ENCODE measurements at places on chromosomes 1 and 21.

GRCh38 chr1:221687836-221688487 is 53.9 kb downstream of the DUSP10 start:
- DNase-seq = peak; percentile 8

GRCh38 chr1:114458237-114458777 is 52.7 kb downstream of the TRIM33 start:
- DNase-seq = peak; percentile 84

- DNase-seq = no peak
Measured at GRCh38 chr21:34923202-34923601, 125.9 kb downstream of the RUNX1 start.

- DNase-seq = no peak
Measured at GRCh38 chr1:229624521-229625070, 1.3 kb downstream of the TAF5L start.

GRCh38 chr21:43913928-43914327 is 48.9 kb downstream of the AGPAT3 start:
- peak; percentile 33 for DNase-seq

GRCh38 chr1:50531601-50532000 is 108.4 kb upstream of the DMRTA2 start:
- DNase-seq = no peak

DNA sequence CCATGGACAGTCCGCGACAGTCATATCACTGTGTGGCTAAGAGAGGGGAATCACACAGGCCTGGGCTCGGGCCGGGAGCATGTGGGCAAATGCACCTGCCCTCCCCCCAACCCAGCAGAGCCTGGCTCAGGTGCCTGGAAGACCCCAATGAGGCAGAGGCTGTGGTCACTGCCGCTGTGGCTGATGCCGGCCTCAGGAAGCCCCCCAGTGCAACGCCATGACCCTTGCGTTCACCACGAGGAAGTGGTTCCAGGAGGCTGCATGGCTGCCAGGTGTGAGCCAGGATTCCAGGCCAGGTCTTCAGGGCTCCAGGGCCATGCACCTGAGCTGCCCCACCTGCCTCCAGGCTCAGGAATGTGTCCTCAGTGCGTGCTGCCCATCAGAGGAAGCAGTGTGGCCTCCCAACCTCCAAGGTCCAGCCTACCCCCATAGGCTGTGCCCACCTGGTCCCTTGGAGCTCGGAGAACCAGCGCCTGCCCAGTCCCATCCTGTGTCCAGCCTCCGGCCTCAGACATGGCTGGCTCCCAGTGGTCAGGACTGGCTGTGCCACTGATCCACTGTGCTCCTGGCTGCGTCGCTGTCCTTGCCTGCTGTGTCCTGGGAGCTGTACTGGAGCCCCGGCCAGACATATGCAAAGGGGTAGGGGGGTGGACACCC is 8.0 kb downstream of the ARHGEF16 start:
- no peak for DNase-seq

GRCh38 chr1:155184835-155185782 is 11.5 kb downstream of the TRIM46 start:
- DNase-seq = no peak

GRCh38 chr1:24411963-24412362 is 1.6 kb downstream of the STPG1 start:
- DNase-seq = peak; percentile 23

- DNase-seq = no peak
Measured at GRCh38 chr1:5611851-5612250, 380.4 kb downstream of the NPHP4 start.

GRCh38 chr1:168170564-168171508 is 7.9 kb upstream of the TIPRL start:
- DNase-seq = no peak

DNA sequence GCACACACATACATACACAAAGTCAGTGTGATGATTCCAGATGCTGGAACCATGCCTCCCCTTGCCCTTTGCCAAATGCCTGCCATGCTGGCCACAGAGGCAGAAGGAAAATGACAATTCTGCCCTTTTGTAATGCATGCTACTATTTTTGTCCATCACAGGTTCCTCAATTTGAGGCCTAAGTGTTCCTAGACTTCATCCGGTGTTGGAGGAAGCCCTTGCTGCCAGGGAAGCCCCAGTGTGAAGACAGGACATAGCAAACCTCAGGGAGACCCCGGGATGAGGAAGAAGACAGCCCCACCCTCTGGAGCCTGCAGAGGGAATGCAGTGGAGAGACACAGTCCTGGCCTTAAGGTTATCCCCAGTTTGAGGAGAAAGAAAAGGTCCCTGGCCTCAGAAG is 14.4 kb downstream of the PRR9 start:
- DNase-seq = no peak

GRCh38 chr1:78055565-78056132 is 9.9 kb downstream of the GIPC2 start:
- no peak for DNase-seq

- DNase-seq = no peak
Measured at GRCh38 chr1:83012950-83013349, 986.0 kb downstream of the TTLL7 start.

GRCh38 chr1:38817267-38818174 is 42.1 kb downstream of the RRAGC start:
- DNase-seq = no peak

GRCh38 chr1:71687376-71687775 is 595.0 kb downstream of the NEGR1 start:
- no peak for DNase-seq

DNA sequence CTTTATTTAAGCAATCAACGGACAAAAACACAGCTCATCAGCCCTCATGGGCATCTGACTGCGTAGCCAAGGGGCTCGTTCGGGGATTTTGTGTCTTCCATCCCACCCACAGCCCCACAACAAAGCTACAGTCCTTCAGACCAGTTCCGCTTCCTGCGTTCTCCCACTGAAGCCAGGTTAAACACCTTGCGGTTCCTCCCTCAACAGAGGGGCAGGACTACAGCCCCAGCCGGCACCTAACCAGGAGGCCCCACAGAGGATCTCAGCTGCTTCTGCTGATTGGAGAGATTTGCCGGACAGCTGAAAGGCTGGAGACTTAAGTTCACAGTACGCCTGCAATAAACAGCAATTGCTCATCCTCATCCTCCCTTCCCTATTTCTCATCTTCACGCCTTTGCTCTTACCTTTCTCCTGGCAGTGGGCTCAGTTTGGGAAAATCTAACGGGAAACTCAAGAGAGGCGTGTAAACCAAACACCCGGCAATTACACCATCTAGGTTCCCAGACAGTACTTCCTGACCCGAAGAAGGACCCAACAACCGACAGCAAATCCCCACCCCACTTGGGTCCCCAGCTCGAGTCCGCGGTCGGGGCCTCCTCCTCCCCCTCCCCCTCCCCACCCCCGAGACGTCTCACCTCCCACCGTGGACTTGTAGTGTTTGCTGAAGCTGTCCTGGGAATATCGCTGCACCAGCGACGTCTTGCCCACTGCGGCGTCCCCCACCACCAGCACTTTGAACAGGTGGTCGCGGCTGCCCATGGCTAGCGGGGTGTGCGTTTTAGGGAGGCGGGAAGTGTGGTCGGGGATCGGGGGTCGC is 876 bp downstream of the RAB29 start:
- DNase-seq = no peak

DNA sequence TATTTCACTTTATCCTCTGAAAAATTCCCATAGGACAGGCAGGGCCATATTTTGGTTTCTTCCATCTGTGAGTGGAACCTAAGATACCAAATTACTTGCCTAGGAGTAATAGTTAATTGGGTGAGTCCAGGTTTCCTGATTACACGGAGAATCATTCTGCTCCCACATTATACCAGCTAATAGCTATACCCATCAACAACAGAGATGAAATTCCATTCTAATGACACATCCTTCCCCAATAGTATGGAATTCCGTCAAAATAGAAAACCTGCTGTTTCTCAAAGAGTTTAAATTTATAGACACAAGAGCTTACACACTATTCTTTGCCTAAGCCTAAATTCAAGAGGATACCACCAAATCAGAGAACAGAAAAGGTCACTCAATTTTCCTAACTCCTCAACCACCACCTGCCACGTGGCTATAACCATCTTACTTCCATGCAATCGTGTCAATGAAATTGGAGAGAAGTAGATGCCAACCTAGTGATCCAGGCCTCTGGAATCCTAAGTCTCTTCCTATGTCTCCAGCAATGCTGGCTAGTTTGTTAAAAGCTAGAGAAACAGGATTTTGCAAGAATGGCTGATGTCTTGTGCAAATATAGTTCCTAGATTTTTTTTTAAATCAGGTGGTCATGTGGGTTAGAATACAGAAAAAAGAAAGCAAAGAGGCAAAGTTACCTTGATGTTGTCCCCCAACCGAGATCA is 6.2 kb downstream of the PPT1 start:
- DNase-seq = no peak

GRCh38 chr1:85570446-85571180 is 9.9 kb upstream of the CCN1 start:
- no peak for DNase-seq

GRCh38 chr1:7069931-7070330 is 284.7 kb downstream of the CAMTA1 start:
- peak; percentile 5 for DNase-seq

- DNase-seq = no peak
Measured at GRCh38 chr1:78678324-78678723, 28.7 kb downstream of the IFI44 start.

- DNase-seq = no peak
Measured at GRCh38 chr1:203612932-203613682, 13.5 kb upstream of the ATP2B4 start.

DNA sequence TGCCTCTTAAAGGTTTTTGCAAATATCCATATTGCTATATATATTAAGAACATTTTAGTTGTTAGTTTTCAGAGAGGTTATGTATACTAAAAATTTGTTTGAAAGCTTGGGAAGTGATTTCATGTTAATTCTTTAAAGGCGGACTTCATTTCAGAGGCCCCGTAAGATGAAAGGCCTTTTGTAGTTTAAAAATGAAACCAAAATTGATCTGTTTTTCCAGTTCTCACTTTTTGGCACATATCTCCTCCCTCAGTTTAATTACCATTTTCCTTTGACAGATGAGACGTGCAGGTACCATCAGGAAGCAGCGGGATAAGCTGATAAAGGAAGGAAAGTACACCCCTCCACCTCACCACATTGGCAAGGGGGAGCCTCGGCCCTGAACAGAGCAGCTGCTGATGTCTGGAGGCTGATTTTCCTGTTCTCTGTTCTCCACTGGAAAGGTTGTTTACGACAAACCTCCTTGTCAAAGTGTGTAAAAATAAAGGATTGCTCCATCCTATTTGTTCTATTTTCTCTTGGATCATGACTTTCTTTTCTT is 8.0 kb downstream of the NDUFS5 start:
- no peak for DNase-seq

DNA sequence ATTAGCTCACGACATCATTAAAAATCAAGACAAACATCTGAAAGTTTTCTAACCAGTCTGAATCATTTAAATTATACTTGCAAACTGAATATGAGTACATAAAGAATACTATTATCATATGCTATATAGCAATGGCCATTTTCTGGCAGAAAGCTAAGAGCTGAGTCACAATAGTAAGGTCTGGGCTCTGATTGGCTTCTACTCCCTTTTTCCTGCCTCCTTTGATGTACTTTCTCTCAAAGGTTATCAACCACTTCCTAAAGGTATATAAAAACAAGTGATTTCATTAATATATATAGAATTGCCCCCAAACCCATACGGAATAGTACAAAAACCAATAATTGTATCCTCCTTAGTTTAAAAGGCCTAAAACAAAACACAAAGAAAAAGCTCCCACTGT is 7.0 kb downstream of the KCNA3 start:
- no peak for DNase-seq

DNA sequence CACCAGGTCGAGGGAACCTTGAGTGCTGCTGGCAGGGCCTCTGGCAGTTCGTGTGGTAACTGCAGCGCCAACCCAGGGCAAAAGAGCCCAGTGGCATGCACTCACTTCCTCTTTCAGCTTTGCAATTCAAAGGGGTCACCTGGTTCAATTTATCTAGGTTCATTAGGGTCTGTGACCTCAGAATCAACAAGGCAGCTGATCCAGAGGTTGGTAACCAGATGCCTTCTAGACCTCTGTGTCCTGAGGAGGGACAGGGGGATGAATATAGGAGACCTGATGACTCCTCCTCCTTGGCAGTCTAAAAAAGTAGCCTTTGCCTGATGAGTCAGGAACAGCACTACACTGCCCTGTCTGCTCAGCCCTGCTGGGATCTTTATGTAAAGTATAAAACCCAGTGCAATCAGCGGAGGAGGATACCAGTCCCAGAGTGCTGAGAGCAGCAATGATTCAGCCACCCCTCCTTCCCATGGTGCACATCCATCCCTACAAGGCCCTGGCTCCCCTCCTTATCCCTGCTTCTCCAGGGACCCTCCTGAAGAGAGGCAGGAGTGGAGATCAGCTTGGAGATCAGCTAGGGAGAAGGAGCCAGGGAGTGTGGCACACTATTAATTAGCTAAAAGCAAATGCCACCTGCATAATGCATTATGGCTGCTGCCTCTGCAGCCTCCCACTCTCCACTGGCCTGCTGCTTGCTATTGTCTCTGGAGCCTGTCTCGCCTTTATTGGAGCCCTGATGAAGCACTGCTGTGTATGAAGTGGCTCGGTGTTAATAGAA is 11.2 kb upstream of the FMOD start:
- peak; percentile 30 for DNase-seq

DNA sequence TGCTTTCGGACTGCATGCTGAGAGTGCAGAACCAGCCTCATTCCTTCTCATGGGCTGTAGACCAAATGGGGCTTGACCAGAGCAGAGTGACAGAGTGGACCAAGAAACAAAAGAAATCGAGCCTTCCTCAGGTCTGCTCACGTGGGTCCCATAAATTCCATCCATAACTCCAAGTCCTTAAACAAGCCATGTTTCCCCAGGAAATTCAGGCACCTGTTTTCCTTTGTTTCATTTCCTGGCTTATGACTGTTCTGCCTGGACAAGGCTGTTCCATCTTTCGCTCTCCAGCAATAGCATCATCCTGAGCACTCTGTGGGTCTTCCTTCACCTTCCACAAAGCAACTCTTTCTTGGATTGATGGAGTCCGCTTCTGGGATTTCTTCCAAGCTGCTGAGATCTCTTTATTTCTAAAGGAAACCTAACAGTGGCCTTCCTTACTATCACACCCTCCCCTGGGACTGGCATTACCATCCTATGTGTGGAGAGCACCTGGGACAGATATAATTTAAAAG is 63.9 kb downstream of the LAMC2 start:
- DNase-seq = no peak
